NCI-H2107 (cell line): ENCODE measurements at places on chromosomes 7 and 10.

GRCh38 chr10:100997360-100998182 lies 2.0 kb upstream of the LZTS2 start:
- peak; percentile 32 for DNase-seq

GRCh38 chr10:75230600-75231038 lies 5.1 kb downstream of the COMTD1 start:
- peak; percentile 62 for DNase-seq

GRCh38 chr7:149884016-149884415 lies 10.2 kb downstream of the ATP6V0E2 start:
- no peak for DNase-seq

DNA sequence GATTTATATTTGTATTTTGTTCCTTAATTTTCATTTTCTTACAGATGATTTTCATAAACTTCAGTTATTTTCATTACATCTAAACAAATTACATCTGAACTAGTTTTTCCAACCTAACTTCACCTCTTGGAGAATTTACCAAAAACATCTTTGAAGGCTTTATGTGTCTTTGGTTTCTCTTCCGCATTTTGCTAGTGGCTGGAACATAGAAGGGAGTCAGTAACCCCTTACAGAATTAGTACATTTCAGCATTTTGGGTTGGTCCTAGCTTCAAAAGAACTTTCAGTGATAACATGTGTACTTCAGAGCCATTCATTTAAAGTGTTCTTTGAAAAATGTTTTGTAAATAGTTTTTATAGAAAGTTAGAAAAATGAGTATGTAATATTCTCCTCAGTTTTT lies 169.8 kb upstream of the MTPN start:
- DNase-seq = no peak

- no peak for DNase-seq
Measured at GRCh38 chr10:113452146-113452845, 100.6 kb upstream of the HABP2 start.

GRCh38 chr7:55241958-55242357 lies 123.2 kb upstream of the LANCL2 start:
- DNase-seq = no peak

DNA sequence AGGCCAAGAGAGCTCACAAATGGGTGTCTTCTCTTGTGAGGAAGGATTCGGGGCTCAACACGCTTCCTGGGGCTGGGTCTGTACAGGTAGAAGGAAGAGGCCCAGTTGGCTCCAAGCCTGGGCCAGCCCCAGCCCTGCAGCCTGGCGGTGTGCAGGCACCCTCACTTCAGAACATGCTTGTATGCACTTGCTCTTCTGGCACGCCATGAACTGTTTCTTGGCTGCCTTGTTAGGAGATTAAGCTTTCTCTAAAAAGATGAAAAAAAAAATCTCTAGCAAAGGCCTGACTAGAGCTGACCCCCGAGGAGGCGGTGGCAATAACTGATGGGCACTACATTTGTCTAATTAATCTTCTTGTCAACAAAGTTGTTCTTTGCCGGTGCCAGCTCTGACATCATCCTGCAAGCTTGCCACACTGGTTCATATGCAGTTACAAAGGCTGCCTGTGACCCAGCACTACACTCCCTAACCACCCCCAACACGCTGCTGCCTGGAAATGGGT lies 94.7 kb downstream of the WDR11 start:
- no peak for DNase-seq

GRCh38 chr10:96446966-96447596 lies 66.6 kb downstream of the TLL2 start:
- DNase-seq = no peak

DNA sequence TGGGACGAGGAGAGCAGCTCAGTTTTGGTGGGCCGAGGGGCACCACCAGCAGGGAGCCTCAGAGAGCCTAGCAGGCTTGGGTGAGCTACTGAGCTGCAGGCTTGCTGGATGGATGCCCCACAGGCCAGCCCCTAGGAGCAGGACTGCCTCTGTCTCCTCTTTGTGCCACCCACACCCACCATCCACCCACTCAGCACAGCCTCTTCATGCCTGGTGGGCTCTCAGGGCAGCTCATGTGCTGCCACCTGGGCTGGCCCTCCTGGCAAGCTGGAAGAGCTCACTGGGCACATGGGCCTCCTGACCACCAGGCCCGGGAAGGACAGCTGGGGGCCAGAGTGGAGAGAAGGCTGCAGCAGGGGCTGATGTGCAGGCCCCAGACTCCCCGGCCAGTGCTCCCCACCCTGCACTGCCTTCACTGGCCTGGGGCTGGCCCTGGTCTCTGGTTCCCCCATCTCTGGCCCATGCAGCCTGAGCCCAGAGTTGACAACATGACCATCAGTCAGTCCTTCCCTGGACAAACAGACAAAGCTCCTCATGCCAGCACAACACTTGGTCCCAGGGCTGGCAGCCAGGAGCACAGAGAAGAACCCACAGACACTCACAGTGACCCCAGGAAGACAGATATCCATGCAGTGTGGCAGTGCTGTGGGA lies 8.2 kb downstream of the RASGEF1A start:
- DNase-seq = no peak
